Tongue (tissue), 3 donors: ENCODE measurements at places on chromosomes 6 and 20. TPM values are rescaled to one million over a fixed set of nuclear protein-coding genes. Genes with fewer than 3 reads are reported as not detected.

The NRSN1 gene
- 0.51 TPM for total RNA-seq

The LY6G5B gene
- 2.6 TPM for total RNA-seq

The RIMS1 gene
- 2.3 TPM for total RNA-seq

The IMPG1 gene
- total RNA-seq = not detected

The HLA-DRA gene
- total RNA-seq = 43.7 TPM

The EYA4 gene
- total RNA-seq = 31.4 TPM

The SLC39A7 gene
- 70.4 TPM for total RNA-seq

The FOXS1 gene
- 3.6 TPM for total RNA-seq

The RSPO3 gene
- total RNA-seq = 1.2 TPM

The LRP11 gene
- total RNA-seq = 38.5 TPM

The LST1 gene
- 1.5 TPM for total RNA-seq

The ILRUN gene
- 54.2 TPM for total RNA-seq

The SLC22A2 gene
- 0.62 TPM for total RNA-seq

The ANGPT4 gene
- not detected for total RNA-seq

The PAK1IP1 gene
- total RNA-seq = 13.1 TPM

The PIM1 gene
- 34.1 TPM for total RNA-seq

The ZC2HC1B gene
- not detected for total RNA-seq

The SSTR4 gene
- not detected for total RNA-seq

The TDRD6 gene
- total RNA-seq = 1.4 TPM

The IL20RA gene
- 4.6 TPM for total RNA-seq

The CTAGE9 gene
- not detected for total RNA-seq

The CASS4 gene
- total RNA-seq = 2.8 TPM

The TMEM170B gene
- 11.3 TPM for total RNA-seq

The SLC16A10 gene
- total RNA-seq = 32.2 TPM

The SYCP2L gene
- total RNA-seq = 1.5 TPM

The LRRN4 gene
- not detected for total RNA-seq

The ATP9A gene
- 95.1 TPM for total RNA-seq

The MOG gene
- total RNA-seq = not detected

The MYL9 gene
- 8.3 TPM for total RNA-seq

The HUS1B gene
- 0.92 TPM for total RNA-seq

The LIME1 gene
- total RNA-seq = 6.8 TPM

The TSBP1 gene
- total RNA-seq = not detected

The FOXA2 gene
- 1.1 TPM for total RNA-seq

The LRFN2 gene
- total RNA-seq = 0.72 TPM

The TRERF1 gene
- 7.1 TPM for total RNA-seq

The RIOK1 gene
- 36.4 TPM for total RNA-seq

The VWA7 gene
- total RNA-seq = 2.3 TPM

The SLC17A1 gene
- not detected for total RNA-seq

The SPATS1 gene
- not detected for total RNA-seq

The HIVEP2 gene
- 28.6 TPM for total RNA-seq

The LY6G6C gene
- total RNA-seq = 1.1 TPM

The CDH26 gene
- 3.4 TPM for total RNA-seq

The CCM2L gene
- 9.7 TPM for total RNA-seq

The PRR18 gene
- total RNA-seq = 0.10 TPM

The AARS2 gene
- total RNA-seq = 19.6 TPM
